ENCODE measurements at places on chromosomes 6 and 20.
A peak's percentile ranks its signal among the peaks of the same experiment; 100 is the strongest.

GRCh38 chr6:42532038-42532669 lies 31.7 kb upstream of the UBR2 start:
- peak; percentile 66 for DNase-seq

- no peak for DNase-seq
Observed at GRCh38 chr20:40960101-40960500, 68.5 kb upstream of the TOP1 start.

GRCh38 chr20:32792316-32792715 lies 27.4 kb upstream of the MAPRE1 start:
- no peak for DNase-seq

DNA sequence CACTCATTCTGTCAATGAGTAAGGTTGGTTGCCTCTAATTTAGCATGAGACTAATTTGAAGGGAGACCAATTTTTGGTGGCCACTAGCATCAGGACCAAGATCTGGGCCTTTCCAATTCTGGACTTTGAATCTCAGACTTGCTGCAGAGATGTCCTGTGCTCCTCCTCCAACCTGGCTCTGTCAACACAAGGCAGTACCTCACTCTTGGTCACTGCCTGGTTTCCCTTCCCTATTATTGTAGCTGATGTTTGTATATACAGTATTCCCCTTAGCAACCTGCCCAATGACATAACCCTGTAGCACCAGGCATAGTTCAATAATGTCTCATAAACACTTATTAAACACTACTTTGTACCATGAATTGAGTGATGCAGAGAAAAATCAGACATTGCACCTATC lies 50.4 kb downstream of the UNC5CL start:
- DNase-seq: no peak

DNA sequence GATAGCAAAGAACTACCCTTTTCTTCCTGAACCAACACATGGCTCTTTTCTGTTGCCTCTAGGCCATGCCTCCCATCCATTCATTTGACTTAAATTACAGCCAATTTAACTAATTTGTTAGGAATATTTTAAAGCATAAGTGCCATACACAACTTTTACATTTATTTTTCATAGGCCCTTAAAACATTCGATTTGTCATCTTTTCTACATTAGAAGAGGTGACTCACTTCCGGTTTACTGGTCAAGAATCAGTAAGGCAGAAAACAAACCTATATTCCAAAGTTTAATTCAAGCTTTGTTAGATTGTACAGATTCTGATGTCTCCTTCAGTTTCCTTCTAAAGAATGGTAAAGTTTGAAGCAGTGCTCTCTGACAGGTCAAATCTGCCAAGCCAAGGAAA lies 344.3 kb downstream of the SAMD5 start:
- no peak for DNase-seq

- DNase-seq: no peak
Observed at GRCh38 chr6:106511288-106512047, 117.8 kb downstream of the RTN4IP1 start.

DNA sequence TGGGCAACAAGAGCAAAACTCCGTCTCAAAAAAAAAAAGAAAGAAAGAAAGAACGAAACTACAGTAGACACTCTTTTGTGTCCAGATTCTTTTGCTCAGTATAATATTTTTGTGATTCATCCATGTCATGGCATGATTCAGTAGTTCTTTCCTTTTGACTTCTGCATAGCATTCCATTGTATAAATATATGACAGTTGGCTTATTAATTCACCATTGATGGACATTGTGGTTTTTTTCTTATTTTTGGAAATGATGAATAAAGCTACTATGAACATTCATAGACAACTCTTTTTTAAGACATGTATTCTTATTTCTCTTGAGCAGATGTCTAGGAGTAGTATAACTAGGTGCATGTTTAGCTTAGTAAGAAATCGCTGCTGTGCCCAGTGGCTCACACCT lies 10.3 kb upstream of the IER3 start:
- DNase-seq: no peak

DNA sequence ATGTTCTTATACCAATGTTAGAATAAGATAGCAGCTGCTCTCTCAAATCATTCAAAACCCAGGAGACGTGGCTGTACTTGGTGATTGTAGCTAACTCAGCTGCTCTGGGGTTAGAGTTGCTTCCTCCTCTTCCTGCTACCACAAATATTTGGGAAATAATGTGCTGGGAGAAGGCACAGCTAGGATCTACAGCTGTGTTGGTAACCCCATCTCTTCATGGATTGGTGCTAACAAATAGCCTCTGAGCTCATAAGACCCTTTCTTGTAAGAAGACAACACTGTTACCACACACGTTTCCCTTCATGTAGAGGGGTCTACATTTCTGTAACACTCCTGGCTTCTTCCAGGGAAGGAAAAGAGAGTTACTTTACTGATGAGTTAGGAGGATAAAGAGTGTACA lies 911.0 kb upstream of the CITED2 start:
- no peak for DNase-seq

DNA sequence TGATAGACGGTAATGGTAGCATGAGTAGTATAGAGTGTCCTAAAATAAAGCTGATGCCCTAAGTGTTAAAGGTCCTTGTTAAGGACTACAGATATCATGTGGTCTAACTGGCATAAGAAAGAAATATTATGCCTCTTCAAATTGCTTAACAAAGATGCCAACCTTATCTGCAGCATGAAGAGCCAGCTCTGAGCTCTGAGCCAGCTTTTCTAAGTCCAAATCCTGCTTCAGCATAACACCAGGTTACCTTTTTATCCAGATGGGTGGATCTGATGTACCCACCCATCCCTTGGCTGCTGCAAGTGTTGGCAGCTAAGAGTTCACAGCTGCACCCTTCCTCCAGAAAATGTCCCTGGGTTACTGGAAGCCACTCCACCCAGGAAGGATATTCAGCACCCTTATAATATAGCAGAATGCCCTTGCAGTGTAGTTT lies 83.8 kb downstream of the TENT5A start:
- no peak for DNase-seq

- no peak for DNase-seq
Observed at GRCh38 chr20:2887715-2888114, 14.4 kb downstream of the PTPRA start.

- DNase-seq: no peak
Observed at GRCh38 chr20:6746901-6747609, 20.4 kb upstream of the BMP2 start.

DNA sequence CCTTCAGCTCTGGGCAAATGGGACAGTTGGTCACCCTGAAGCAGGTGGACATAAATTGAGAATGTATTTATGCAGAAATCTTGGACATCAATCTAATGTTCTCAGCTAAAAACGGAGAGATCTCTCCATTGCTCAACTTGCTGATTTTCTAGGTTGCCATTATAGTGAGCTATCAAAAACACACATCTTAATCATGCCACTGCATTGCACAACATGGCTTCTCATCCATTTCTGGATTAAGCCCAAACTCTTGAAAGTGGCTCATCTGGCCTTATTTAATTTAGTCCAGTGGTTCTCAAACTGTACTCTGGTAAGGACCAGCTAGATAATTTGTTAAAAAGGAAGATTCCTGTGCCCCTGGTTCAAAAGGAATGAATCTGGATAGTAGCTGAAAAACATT lies 324.9 kb upstream of the CITED2 start:
- no peak for DNase-seq
